Activated gamma-delta T cell treated with Interleukin-2 at 50 U/mL for 16 hours (primary cell): ENCODE measurements at places on chromosomes 7 and 10.

DNA sequence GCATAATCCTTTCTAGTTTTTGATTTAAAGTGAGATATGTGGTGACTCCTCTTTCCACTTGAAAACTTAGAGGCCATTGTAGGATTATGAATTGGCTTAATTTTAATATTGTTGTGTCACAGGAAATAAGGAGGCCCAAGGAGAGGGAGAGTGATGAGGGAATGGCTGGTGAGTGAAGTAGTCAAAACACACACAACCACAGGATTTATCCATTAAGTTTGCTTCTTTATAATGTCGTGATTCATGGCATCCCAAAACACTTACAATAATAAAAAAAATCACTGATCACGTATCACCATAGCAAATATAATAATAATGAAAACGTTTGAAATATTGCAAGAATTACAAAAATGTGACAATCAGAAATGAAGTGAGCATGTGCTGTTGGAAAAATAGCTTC lies 1215.5 kb upstream of the LRRTM3 start:
- DNase-seq = no peak

- DNase-seq = no peak
Measured at GRCh38 chr10:126229686-126230085, 158.6 kb downstream of the ADAM12 start.

GRCh38 chr7:155215576-155216325 lies 81.9 kb upstream of the INSIG1 start:
- DNase-seq = no peak

- peak; percentile 84 for DNase-seq
Measured at GRCh38 chr7:322111-322671, 32.2 kb downstream of the FOXL3 start.

DNA sequence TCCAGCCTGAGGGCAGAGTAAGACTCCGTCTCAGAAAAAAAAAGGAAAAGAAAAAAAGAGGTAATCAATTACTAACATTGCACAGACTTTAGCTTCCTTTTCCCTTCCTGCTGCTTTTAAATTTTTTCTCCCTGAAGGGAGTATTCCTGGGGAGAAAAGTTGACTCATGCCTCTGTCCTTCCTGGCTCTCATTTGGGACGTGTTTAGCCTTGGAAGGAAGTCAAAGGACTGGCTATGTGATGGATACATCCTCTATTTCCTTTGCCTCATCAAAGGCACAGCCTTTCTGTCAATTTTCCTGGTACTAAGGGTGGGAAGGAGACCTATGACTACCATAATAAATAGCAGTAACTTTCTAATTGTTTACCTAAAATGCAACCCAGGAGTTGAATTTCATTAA lies 77.6 kb downstream of the ITGA8 start:
- DNase-seq = no peak

- DNase-seq = no peak
Measured at GRCh38 chr7:150895809-150896208, 43.5 kb downstream of the AOC1 start.

GRCh38 chr10:74825371-74826141 lies 844 bp upstream of the KAT6B start:
- DNase-seq = peak; percentile 56

- no peak for DNase-seq
Measured at GRCh38 chr7:133051066-133051465, 30.8 kb downstream of the CHCHD3 start.

GRCh38 chr10:108147346-108147745 lies 982.8 kb upstream of the SORCS1 start:
- no peak for DNase-seq

DNA sequence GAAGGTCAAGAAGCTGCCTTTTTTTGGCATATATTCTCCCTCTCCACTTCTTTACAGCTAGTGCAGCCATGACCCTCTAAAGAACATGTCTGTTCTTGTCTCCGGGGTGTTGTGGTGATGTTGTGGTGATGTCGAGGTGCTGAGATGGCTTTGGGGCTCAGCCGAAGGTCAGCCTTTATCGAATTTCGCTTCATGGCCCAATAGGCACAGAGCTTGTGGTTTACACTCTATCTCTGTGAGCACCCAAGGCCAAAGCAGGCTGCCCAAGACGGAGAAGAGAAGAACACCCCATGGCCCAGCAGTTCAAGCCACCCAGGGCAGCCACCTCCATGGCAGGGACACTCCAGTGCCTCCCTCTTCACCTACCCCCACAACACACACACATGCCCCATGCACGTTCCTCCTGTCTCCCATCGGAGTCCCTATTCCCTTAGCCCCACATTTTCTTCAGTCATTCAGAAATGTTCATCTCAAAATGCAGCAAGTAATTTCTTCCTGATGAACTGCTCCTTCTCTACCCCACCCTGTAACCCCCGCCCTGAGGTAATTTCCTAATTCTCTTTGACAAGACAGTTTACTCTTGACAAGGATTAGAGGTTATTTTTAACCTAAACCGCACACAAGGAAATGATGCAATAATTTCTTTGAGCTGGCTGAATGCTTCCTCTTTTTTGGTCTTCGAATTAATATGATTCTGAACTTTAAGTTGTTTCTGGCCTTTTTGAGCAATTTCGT lies 18.6 kb upstream of the ADRB1 start:
- no peak for DNase-seq

- no peak for DNase-seq
Measured at GRCh38 chr10:83122336-83122735, 1017.0 kb upstream of the GHITM start.

- no peak for DNase-seq
Measured at GRCh38 chr7:98300595-98301372, 19.3 kb downstream of the BRI3 start.

- DNase-seq = no peak
Measured at GRCh38 chr10:21515361-21516241, 9.9 kb downstream of the SKIDA1 start.

DNA sequence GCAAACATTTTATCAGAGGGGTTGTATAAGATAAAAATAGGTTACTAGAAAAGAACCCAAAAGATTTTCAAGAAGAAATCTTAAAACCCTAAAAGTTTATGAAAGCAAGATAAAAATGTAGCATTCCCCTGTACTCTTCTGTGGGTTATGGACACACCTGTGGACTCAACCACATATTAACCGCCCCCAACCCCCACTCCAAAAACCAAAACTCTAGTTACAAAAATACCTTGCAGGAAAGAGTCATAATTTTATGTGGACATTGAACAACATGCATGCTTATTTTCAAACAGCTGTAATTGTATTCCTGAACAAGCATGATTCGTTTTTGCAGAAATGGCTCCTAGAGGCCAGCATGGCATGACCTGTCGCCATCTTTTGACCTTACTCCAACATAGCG lies 466.9 kb downstream of the PHTF2 start:
- DNase-seq = no peak

- DNase-seq = no peak
Measured at GRCh38 chr10:98636921-98637329, 190.2 kb upstream of the HPS1 start.

DNA sequence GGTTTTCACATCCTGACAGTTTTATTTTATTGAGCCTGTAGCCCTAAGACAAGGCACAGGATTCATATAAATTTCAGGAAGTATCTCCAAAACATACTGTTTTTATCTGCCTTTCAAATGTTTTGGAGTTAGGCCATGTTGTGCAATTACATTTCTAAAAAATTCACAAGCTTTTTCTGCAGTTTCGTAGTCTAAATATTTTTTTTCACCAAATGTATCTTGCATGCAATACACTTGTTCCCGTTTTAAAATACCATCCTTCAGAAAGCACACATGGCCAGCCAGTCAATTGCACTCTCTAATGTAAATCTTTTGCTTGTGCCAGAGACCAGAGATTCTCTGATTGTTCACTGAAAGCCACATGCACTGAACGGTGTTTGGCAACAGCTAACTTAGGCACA lies 161.5 kb upstream of the PRKCQ start:
- no peak for DNase-seq

DNA sequence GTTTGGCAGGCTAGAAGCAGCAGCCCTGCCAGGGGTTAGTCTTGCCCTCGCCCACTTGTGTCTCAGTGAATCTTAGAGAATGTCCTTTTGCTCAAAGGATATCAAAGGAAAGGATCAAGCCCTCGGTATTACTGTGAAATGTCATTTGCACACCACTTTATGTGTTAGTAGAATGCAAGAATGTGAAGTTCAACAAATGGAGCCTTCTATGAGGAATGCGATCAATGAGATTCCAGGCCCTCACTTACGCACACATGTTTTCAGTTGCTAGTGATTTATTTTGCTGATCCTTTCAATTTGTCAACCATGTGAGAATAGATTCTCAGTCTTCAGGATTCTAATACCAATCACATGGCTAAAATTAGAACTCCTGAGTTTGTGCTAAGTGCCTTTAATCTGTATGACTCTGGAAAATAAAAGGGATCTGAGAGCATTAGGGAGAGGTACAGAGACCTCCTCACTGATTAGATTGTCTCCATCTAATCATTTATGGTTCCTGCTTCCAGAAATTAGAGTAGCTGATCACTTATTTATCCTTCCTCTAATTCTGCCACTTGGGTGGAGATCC lies 123.0 kb upstream of the SP4 start:
- DNase-seq = no peak

GRCh38 chr10:101414034-101414433 lies 60.1 kb downstream of the BTRC start:
- DNase-seq = no peak

GRCh38 chr10:24642921-24643678 lies 80.6 kb downstream of the ARHGAP21 start:
- DNase-seq = no peak

GRCh38 chr7:48251766-48252165 lies 80.5 kb downstream of the ABCA13 start:
- DNase-seq = no peak

DNA sequence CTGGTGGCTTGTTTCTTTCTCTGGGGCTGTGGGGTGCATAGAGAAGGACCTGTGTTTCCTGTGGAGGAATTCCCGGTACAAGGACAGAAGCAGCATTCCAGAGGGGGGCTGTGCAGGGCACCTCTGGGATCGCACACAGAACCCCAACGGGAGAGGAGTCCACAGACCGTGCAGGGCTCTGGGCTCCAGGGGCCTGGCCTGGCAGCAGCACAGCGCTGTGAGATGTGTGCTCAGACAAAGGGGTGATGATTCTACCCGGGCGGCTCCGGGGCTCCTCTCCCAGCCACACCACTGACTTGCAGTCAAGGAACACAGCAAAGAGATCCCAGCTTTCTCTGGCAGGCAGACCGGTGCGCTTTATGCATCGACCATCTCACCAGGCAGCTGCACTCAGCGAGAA lies 6.9 kb upstream of the SHH start:
- DNase-seq = no peak

DNA sequence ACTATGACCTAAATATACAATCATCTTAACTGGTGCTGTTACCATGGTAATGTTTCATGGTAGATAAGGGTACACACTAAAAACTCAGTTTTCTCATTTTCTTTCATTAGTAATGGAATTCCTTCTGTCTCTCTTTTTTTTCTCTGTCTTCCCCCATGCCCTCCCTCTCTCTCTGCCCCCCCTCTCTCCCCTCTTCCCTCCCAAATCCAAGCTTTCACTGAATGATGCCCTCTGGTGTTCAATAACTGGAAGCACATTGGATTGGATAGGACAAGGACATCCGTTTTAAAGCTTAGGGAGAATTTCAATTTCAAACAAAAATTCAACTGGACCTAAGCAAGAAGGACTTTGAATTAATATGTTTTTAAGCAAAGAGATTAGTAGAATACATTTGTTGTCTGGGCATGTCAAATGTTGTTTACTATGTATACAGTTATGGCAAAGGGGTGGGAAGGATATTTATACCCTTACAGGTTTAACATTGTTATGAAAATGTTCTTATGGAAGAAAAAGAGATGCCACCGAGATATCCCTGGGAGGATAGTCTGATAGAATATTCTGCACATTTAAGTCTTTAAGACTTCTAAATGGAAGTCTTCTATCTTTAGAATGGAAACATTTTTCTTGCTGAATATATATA lies 6.1 kb downstream of the CHRM2 start:
- DNase-seq = no peak

DNA sequence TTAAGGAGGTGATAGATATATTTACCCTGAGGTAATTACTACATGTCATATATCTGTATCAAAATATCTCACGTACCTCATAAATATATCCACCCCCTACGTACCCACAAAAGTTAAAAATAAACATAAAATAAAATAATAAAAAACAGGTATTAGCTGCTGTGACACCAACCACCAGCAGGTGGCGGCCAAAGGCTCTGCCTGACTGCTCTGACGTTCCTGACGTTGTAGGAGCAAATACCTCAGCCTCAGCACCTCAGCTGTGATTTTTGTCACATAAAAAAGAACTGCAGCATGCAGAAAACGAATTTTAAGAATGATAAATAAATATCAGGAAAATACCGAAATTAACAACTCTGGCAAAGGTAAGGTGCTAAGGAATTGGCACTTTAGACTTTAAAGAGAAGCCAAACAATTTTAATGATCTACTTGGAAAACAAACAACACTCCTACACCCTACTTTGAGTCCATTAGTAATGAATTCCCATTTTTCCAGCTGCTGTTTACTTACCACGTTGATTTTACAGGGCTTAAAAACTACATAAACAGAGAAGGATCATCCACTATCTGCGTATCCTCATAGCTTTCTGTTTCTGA lies 125.4 kb upstream of the TARP start:
- DNase-seq = peak; percentile 50

- DNase-seq = no peak
Measured at GRCh38 chr10:23203369-23204325, 11.5 kb downstream of the PTF1A start.

- no peak for DNase-seq
Measured at GRCh38 chr7:80129785-80130184, 4.8 kb upstream of the GNAI1 start.

GRCh38 chr7:156472267-156472666 lies 168.3 kb upstream of the RNF32 start:
- no peak for DNase-seq

DNA sequence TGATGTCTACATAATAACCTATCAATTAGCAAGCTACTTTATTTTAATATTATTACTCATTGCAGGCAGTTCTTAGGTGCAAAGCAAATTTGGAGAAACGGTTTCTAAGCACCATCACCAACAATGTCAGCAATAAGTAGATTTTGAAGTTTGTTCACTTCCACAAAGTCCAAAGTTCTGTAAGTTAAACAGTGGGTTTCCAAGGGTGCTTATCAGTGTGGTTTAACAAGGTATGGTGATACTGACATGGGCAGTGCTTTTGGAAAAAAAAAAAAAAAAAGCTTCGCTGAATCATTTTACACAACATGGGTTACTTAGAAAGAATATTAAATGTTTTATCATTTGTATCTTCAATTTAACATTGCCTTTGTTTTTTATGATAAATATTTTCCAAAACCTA lies 101.8 kb downstream of the SPAG6 start:
- DNase-seq = no peak

DNA sequence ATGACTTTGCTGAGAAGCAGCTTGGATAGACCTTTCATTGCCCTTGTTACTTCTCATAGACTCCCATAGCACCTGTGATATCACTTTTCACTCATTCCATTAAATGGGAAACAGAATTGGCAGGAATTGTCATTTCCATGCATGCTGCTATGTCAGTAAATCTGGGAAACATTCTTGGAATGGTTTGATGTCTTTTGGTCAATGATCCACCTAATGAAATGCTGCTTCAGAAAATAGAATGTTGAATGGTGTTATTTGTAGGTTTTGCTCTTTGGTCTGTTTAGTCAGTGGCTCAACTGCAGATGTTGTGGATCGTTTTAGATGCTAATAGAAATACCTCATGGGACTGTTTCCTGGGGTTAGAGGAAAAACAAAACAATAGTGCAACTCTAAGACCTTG lies 127.8 kb downstream of the PLPP4 start:
- no peak for DNase-seq
